A673 (cell line): ENCODE measurements at places on chromosomes 7 and 10.

- no peak for DNase-seq
These were observed 8.8 kb downstream of the GDI2 start for GRCh38 chr10:5804386-5804785.

DNA sequence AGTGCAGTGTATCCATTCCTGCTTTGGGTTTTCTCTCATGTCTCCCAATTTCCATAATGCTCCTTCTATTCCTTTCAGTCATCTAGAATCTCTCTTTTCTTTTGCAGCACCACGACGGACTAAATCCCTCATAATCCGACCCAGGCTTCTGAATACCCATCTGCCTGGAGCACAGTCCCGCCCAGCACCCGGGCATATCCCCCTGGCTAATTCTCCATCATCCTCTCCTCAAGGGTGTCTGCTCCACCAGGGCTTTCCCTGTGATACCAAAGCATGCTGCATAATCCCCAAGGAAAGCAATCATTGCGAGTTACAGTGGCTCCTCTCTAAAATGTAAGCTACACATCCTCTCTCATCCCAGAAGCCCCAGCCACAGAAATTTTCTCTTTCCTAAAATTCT is 321.9 kb downstream of the CCDC3 start:
- DNase-seq: no peak

DNA sequence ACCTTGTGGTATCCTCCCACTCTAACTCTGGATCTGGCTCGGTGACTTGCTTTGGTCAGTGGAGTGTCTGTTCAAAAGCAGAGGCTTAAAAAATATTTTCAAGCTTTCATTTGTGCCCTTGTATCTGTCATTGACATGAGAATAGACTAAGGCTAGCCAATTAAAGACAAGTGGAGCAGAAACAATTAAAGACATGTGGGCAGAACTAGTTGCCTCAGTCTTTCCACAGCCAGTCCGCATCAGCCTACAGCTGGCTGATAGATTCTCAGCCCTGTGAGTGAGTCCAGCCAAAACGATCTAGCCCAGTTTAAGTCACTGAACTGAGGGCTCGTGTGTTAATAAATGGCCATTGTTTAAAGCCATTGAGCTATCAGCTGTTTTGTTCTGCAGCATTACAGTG is 185.2 kb upstream of the DGKB start:
- DNase-seq: peak; percentile 9

DNA sequence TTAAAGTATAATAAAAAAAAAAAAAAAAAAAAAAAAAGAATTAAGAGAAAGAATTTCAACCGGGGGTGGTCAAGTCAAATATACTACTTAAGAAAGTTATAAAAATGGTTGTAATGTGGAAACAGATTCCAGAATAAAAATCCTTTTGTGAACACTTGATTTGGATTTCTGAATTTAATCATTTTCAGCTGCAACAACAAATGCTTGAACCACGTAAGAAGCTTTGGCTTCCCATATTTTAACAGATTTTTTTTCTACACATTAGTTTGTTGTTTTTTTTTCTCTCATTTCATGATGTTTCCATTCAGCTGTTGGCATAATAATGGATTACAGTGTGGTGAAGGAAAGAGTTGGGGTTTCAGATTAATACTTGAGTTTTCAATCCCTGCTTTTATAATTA is 137.3 kb upstream of the AGR3 start:
- no peak for DNase-seq

DNA sequence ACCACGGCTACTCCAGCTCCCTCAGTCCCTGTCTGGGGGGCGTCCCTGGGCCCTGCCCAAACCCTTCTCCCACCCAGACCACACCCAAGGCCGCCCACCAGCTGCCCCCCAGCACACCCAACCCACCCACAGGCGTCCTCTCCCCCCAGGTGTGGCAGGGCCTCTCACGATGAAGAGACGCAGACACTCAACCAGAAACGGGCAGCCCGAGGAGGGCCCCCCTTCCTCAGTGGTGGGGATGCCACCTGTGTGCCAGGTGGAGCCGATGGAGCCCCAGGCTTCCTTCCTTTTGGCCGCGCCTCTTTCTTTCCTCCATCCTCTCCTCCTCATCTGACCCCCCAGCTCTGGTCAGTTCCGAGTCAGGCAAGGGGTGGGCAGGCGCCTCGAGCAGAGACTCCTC is 28.7 kb downstream of the ADGRA1 start:
- no peak for DNase-seq

DNA sequence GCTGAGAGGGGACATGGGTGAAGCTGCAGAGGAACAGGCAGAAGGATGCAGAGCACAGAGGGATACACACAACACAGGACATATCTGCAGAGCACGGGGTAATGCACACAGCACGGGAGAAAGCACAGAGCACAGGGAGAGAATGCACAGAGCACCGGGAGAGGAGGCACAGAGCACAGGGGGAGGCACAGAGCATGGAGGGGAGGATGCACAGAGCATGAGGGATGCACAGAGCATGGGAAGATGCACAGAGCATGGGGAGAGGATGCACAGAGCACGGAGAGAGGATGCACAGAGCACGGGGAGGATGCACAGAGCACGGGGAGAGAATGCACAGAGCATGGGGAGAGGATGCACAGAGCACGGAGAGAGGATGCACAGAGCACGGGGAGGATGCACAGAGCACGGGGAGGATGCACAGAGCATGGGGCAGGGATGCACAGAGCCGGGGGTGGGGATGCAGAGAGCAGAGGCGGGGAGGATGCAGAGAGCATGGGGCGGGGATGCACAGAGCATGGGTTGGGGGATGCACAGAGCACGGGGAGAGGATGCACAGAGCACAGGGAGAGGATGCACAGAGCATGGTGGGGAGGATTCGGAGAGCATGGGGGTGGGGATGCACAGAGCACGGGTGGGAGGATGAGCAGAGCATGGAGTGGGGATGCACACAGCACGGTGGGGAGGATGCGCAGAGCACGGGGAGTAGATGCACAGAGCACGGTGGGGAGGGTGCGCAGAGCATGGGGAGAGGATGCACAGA is 230.0 kb downstream of the ADAM12 start:
- DNase-seq: no peak

GRCh38 chr7:29950480-29950879 is 39.1 kb downstream of the SCRN1 start:
- DNase-seq: no peak

DNA sequence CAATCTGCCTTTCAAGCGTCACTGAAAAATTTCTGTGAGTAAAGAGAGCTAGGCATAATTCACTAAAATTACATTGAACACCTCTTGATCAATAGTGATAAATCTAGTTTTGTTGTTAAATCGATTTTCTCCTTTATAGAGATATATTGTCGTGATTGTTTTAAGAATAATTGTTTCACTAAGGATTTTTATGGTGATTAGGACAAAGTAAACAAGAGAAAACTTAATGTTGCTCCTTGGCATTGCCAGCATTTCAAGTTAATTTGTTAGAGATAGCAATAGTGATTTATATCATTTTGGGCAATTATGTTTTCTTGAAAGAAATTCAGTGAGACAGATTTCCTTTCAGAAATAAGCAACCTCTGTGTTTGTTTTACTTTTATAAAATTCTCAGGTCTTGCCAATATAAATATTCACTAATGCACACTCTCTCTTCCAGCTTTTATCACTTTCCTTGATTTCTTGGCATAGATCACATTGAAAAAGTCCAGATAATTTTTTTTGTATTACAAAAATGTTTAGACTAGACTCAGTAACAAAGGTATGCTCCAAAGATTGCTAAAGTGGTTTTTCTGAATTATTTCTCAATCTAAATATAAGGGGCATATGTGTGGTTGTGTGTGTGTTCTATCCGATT is 538.7 kb downstream of the TFEC start:
- no peak for DNase-seq

GRCh38 chr10:105023211-105024111 is 382.4 kb downstream of the SORCS3 start:
- DNase-seq: no peak

- DNase-seq: no peak
These were observed 102.1 kb upstream of the ANLN start for GRCh38 chr7:36287371-36288241.
